Caudate nucleus (tissue), 63 donors: ENCODE measurements at places on chromosomes 12 and 14.

GRCh38 chr12:25553098-25553497, at the start of gene LMNTD1:
TSS of gene LMNTD1 (minus strand) at chr12:25553283. CDS start at chr12:25552959, 324 bp downstream.
- DNase-seq: no peak

DNA sequence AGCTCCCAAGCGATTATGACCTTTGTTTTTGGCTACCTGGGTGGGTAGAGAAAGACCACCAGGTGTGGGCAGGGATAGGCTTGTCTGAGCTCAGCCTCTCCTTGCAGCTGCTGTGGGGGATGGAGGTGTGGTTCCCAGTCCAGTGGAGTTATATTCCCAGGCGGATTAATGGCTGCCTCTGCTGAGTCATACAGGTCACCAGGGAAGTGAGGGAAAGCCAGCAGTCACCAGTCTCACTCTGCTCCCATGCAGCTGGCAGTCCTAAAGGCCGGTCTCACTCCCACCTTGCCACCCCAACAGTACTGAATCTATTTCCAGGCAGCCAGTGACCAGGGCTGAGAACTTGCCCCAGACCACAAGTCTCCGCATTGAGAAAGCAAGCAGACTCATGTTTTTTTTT, 399.2 kb downstream of the VRK1 start:
- DNase-seq: no peak

DNA sequence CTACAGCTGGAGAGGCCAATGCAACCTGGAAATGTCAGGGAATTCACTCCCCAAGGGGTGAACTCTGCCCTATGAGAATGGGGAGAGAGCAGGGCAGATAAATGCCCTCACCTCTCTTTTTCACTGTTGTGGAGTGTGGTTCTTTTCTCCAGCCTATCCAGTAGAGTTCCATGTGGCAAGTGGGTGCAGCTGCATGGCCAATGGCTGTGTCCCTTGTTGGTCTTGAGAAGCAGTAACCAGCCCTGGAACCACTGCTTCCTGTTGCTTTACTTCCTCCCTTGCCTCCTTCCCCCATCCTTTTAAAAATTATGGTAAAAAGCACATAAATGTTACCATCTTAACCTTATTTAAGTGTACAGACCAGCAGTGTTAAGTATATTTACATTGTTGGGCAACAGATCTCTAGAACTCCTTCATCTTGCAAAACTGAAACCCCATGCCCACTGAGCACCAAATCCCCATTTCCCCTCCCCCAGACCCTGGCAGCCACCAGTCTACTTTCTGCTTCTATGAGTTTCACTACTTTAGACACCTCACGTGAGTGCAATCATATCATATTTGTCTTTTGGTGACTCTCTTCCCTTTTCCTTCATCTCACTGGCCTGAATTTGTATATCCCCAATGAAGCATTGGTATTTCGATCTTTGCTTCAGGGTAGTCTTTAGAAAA, 77.0 kb upstream of the GRIP1 start:
- DNase-seq: no peak

GRCh38 chr14:92199763-92200162, 78.0 kb downstream of the CPSF2 start:
- DNase-seq: no peak

DNA sequence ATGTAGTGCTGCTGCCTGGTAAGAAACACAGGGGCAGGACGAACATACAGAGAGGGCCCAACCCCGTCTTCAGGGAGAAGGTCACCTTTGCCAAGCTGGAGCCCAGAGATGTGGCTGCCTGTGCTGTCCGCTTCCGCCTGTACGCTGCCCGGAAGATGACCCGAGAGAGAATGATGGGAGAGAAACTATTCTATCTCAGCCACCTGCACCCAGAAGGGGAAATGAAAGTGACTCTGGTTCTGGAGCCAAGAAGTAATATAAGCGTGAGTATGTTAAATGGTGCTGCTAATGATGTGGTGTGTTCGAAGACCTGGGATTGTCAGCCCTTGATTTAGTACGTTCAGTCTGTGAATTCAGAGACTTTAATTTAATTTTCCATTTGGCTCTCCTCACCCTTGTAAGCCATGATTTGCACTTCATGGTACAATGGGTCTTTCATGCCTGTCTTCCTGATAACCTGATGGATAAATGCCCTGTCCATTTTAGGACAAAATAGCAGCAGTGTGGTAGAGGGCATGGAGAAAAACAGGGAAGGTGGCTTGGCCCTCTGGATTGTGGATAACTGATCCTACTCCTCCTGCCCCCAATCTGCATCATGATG, 318.9 kb downstream of the SNAPC1 start:
- DNase-seq: no peak

DNA sequence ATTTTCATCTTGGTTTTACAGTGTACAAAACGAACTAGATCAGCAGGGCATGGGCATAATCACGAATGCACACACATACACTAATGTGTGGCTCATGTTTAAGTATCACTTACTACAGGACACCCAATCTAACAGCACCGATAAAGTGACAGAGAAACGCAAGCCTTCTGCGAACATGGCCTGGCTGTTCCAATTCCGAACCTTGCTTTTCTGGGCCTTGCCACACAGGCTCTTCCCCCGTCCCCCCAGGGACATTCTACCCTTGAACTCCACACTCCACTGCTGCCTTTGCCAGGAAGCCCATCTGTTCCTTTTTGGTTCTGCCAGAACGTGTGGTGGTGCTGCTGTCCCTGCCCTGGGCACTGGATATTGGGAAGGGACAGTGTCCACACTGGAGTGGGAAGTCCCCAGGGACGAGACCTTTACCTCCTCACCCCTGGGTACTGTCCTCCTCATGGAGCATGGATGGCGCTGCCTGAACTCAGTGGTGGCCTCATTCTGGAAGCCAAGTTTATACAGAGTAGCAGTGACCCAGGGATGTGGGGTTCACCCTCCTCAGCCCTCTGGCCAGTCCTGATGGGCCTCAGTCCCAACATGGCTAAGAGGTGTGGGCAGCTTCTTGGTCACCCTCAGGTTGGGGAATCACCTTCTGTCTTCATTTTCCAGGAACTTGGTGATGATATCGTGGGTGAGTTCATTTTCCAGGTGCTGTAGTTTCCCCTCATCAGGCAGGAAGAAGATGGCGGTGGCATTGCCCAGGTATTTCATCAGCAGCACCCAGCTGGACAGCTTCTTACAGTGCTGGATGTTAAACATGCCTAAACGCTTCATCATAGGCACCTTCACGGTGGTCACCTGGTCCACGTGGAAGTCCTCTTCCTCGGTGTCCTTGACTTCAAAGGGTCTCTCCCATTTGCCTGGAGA, 7.9 kb downstream of the SERPINA1 start:
- no peak for DNase-seq

DNA sequence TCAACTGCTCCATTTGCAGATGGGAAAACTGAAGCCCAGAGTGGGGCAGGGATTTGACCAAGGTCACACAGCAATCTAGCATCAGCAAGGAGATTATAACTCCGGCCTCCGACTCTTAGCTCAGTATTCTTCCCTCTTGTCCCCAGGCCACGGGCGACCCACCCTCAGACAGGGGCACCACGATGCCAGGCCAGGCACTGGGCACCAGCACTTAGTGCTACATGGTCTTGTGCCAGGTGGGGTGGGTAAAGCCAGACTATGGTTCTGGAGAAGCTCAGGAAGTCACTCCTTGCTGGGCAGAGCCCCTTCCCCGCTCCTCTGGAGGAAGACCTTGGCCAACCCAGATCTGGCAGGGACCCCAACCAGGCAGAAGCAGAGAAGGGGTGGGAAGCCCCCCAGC, 41.5 kb downstream of the SYNE3 start:
- DNase-seq: no peak

DNA sequence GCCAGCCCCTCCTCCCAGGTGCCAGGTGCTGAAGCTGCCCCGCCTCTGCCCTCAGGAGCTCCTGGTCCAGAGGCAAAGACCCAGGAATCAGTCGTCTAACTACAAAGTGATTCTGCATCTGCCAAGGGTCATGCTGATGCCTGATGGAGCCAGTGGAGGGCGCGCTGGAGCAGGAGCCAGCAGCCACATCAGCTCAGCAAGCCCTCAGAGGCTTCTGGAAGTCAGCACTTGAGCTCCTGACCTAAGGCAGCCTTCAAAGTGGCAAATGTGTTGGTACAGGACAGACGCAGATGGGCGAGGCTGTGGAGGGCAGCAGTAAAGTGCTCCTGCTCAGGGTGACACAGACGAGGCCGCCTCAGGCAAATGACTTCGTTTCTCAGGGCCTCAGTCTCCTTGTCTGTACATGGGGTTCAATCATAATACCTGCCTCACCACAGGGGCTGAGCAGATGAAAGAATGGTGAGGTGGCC, 10.9 kb downstream of the C12orf43 start:
- DNase-seq: no peak

GRCh38 chr14:58919217-58919616, 269.2 kb upstream of the DAAM1 start:
- no peak for DNase-seq

GRCh38 chr12:67145692-67146091, 123.5 kb upstream of the CAND1 start:
- DNase-seq: no peak

- no peak for DNase-seq
Measured at GRCh38 chr12:32734952-32735351, 20.7 kb downstream of the YARS2 start.

GRCh38 chr14:104559804-104560585, 19.6 kb upstream of the C14orf180 start:
- no peak for DNase-seq

GRCh38 chr14:51155326-51155725, 60.4 kb upstream of the TRIM9 start:
- no peak for DNase-seq

DNA sequence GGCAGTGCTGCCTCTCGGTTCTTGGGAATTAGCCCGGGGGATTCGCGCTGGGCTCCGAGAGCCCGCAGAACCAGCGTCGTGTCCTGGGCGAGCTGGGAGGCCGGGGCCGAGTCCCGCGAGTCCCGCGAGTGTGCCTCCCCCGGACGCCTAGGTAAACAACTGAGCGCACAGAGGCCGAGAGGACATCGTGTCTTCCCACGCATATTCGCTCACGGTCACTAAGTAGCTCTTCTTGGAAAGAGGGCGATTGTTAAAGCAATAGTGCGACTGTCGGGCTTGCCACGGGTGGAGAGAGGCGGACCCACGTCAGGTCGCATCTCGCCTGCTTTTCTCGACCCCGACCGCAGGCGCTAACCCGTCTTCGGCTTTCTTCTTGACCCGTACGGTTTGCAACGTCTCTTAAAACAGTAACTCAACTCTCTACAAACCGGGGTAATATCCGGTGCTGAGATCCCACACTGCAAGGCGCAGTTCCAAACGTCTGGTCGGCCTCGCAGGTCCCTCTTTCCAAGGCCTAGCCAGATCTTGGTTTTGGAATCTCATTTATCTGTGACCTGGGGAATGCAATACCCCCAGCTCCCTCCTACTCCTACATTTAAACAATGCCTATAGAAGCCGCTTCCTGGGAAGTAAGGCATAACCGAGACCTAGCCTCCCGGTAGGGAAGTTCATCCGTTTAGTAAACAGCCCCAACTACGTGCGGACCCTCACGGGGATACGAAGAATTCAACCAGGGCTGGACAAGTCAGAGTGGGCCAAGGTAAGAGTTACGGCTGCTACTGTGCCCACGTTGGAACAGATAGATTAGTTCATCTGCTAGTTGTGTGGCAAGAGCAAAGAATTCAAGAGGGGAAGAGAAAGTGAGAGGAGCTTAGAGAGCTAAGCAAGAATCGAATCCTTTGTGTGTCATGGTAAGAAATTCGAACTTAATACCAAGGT, 736 bp upstream of the PHLDA1 start:
- no peak for DNase-seq

- no peak for DNase-seq
Measured at GRCh38 chr14:75662966-75663365, 1.9 kb downstream of the TTLL5 start.

DNA sequence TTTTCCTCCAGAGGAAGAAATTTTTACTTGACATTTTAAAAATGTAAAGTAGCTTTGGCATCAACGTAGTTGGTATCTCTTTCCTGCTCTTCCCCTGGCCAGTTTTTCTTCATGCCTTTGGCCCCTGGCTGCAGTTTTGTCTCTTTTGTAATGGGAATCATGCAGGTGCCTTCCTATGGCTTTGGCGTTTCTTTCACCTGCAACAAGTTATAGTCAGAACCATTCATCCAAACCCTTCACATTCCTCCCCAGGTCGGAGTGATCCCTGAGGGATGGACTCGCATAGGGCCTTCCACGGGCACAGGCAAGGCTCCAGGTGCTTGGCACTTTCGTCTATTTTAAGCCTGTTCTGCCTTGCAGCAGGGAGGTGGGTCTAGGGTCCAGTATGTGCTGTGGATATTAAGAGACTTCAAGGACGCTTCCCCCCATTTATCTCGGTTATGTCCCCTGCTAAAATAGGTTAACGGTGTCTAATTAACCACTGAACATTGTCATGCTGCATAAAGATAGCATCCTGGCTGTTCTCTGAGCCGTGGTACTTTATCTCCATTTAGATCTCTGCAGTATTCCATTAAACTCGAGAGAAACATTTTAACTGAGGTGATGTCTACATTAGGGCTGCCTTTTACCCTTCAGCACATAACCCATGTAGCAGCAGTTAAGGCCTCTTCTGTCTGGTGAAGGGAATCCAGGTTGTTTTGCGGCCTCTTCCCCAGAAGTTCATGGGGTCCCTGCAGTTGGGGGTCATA, 66.3 kb downstream of the IFT43 start:
- DNase-seq: no peak

DNA sequence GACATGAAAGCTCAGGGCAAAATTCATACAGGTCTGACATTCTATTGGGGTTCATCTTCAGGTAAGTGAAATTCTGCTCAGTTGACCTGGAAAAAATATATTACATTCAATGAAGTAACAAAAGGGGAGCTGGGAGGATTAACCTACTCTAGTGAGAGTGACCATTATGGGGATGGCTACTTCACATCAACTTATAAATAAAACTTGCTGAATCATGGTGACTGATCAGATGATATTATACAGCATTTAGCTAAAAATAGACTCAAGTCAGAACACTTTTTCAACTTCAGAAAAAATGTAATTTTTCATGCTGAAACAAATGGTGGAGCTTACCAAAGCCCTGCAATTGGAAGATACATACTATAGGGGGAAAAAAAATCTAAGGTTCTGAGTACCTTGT, 800.2 kb downstream of the FSCB start:
- no peak for DNase-seq

DNA sequence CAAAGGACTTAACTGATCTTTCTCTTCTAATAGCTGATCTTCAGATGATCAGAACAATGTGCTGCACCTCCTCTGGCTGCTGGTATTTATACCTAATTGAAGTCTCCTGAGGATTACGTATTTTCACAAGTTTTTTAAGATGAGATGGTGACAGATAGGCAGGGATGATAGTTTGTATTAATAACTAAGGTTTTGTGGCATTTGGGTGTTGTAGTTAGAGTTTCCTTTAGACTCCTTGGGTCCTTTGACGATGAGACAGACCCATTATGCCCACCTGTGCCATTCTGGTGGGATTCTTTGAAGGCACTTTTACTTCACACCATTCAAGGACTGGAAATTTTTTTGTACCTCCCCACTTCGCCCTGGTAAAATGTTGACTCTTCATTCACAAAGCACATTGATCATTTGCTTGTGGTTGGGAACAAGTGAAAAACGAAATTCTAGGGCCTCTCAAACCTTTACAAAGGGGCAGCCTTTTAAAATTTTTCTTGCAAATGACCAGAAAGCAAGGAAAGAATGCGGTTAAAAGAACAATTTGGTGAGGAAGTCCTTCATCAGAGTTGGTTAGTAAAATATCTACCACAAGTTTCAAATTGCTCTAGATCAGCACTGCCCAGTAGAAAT, at the start of gene IFNG:
Gene IFNG (minus strand): TSS at position 60 of the 624 bp plus-strand sequence. CDS start 125 bp downstream, outside the sequence.
- no peak for DNase-seq

GRCh38 chr14:61406675-61407074, 85.3 kb downstream of the PRKCH start:
- DNase-seq: no peak
